Lower lobe of right lung (tissue), 2 donors: ENCODE measurements at places on chromosomes 2 and 18.
A peak's percentile ranks its signal among the peaks of the same experiment; 100 is the strongest.

DNA sequence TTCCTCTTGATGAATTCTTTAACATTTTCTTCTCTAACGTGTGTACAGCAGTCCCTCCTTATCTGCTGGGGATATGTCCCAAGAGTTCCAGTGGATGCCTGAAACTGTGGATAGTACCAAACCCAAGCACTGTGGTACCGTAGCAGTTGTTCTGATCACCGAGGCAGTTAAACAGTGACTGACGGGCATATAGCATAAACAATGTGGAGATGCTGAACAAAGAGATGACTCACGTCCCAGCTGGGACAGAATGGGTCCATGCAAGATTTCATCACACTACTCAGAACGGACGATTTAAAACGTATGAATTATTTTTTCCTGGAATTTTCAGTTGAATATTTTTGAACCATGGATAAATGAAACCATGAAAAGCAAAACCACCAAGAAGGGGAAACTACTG is 54.5 kb upstream of the SPAG16 start:
- no peak for DNase-seq

GRCh38 chr2:121529439-121530211 is 1.1 kb upstream of the RNU4ATAC start:
- peak; percentile 64 for DNase-seq

DNA sequence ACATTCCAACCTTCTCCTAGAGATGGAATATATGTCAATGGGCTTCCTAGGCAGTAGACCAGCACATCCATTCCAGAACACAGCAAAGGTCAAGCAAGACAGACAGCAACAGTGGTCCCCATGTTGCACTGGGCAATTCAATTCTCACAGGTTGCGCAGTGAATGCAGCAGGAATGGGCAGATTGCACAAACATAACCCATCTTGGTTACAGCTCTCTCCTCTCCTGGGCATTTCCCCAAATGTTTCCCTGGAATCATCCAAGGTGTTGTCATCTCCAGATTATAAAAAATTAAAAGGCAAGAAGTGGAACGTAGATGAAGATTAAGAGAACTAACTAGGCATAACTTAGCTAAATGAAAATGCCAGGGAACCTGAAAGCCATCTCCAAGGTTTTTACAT is 265.8 kb upstream of the SLC14A2 start:
- DNase-seq = no peak

GRCh38 chr2:172734711-172735581 is 699 bp upstream of the RAPGEF4 start:
- DNase-seq = no peak

DNA sequence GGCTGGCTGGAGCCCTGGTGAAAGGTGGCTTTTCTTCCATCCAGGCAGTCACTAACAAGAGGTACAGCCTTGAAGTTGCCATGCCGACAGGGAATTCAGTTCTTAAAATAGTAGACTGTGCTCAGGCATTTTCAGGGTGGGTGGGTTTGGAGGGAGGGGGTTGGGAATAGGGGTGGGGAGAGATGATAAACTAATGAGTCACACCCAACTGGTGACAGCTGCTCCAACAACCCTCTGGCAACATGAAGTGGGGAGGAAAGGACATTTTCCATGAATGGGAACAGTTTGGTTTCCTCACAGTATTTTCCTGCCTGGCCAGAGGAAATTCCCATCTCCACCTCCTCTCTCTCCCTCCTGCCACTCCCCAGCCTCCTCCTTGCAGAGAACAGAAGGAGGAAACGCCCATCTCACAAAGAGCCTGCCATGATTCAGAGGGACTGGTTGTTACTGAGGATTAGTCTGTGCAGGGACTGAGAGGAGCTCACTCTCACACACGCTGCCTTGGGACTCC is 113.0 kb upstream of the SLC1A4 start:
- DNase-seq = no peak

DNA sequence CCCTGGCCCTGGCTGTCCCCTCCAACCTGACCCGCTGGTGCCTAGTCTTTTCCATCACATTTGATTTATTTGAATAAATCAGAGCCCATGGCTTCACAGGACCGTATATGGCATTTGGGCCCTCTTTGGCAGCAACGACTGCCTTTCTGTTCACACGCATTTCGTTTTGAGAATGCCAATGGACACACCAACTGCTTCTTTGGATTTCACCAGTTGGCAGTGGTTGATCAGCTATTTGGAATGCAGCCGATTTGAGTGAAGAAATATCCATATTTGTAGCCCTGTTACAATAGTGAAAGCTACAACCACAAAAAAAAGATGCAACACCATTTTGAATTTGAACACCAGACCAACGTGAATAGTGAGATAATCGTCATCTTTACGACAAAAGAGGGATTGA is 56.5 kb downstream of the GNAL start:
- no peak for DNase-seq

DNA sequence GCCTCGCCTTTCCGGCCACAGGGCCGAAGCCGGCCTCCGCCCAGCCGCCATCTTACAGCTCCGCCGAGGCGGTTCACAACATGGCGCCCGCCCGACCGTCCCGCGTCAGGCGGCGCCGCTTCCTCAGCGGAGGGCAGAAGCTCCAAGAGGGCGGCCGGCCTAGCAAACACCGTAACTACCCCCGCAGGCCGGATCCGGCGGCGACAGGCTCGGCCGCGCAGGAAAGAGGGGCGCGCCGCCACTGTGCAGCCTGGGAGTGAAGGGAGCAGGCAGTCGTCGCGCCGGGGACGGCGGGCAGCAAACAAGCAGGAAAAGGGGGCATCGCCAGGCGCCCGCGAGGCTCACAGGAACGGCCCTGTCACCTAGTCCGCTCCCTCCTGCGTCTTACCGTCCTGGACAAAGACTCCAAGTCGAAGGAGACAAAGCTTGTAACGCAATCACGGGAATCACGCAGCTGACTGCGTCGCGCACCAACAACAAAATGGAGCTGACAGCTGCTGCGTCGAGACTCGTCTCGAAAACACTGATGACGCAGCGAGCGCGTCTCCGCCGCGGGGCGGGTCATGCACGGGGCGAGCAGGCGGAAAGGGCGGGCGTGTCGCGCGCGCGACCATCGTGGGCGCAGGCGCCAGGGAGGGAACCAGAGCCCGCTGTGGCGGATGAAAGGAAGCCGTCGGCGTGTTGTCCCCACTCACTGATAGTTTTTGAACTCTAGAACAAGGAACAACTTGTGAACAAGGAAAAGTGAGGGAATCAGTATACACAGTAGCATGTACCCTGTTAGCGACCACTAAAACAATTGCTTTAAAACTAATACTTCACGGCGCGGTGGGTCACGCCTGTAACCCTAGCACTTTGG is at the start of gene CLK1:
TSS of gene CLK1 (minus strand) at position 483 of the 859 bp plus-strand sequence. CDS start 2,796 bp downstream, outside the sequence.
- DNase-seq = peak; percentile 99

- DNase-seq = no peak
Observed at GRCh38 chr2:75568174-75568573, 7.4 kb upstream of the EVA1A start.
